HT-29 (cell line): ENCODE measurements at places on chromosomes 1 and 21. TPM values are rescaled to one million over a fixed set of nuclear protein-coding genes. Genes with fewer than 3 reads are reported as not detected.

RBP7 gene
- total RNA-seq: not detected in 2 replicates

FCRLB gene
- 1.4 and 3.4 TPM in 2 replicates for total RNA-seq

- DNase-seq: peak; percentile 37
Measured at GRCh38 chr1:206725109-206725963, 40.6 kb downstream of the MAPKAPK2 start.

TSTD1 gene
- 121 and 139 TPM in 2 replicates for total RNA-seq

PPFIA4 gene
- total RNA-seq: 0.08 and 0.16 TPM in 2 replicates

ALX3 gene
- total RNA-seq: not detected in 2 replicates
